CD4-positive, alpha-beta T cell treated with Interleukin-6 for 4 hours (primary cell): ENCODE measurements at places on chromosomes 3 and 15.
A peak's percentile ranks its signal among the peaks of the same experiment; 100 is the strongest.

DNA sequence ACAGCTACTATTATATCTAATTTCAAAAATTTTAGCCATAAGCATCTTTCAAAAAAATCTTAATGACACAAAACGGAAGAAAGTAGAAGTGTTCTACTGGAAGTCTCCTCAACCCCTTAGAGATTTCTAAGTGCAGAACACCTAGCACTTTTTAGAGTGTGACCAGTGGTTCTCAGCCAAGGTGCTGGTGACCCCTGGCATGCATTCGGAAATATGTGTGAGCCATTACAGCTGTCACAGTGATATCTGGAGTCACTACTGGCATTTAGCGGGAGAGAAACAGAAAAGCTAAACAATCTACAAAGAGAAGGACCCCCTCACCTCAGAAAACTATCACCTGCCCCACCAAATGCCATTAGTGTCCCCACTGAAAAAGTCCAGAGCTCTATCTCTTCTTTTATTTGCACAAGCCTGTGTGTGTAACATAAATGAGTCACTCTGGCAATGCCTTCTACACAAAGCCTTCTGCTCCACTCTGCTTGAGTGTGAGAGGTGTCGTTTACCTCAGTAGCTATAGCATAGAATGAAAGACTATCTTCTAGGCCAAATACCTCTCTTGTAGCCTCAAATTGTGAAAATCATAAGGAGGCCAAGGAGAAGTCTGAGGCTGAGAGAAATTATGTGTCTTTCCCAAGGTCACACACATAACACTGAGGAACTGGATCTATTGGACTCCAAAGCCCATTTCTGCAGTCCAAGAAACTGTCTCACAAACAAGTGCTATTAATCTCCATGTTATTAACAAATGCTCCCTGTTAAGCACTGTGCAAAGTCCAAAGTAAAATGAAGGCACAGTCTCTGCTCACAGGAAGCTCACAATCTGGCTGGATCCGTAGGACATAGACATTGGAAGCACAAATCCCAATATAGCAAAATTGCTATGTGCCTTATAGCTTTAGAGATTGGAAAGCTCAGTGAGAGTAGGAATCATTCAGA lies 28.5 kb upstream of the KCNMB2 start:
- no peak for DNase-seq

- no peak for DNase-seq
Observed at GRCh38 chr3:181609030-181609767, 102.5 kb upstream of the SOX2 start.

GRCh38 chr15:60417112-60417511 lies 19.3 kb upstream of the ANXA2 start:
- no peak for DNase-seq

DNA sequence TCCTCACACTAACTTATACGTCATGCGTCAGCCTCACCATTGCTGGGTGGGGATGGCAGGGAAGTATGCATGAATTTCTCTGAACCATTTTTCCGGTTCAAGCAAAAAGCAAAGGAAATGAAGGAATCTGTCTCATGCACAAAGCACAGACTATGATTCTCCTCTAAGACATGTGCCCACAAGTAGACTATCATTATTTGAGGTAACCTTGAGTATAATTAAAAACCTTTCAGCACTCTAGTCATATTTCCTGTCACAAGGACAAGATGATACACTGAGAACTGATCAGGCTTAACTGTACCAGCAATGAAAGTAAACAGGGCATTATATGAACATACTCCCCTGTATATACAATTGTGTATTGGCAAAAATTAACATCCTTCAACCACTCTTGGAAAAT lies 56.7 kb upstream of the TSC22D2 start:
- no peak for DNase-seq

DNA sequence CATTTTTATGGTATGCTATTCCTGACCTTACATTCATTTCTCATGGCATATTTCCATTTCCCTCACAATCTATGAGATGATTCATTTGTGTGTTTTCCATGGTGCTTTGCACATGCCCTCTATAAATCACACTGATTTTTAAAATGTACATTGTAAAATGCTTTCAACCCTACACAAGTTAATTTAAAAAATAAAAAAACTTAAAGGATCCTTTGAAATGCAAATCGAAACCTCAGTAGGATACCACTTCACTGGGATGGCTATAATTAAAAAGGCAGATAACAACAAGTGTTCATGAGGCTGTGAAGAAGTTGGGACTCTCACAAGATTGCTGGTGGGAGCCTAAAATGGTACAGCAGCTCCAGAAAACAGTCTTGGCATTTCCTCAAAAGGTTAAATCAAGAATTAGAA lies 83.5 kb downstream of the FMN1 start:
- no peak for DNase-seq

GRCh38 chr3:60048447-60048848 lies 998.6 kb upstream of the CFAP20DC start:
- peak; percentile 49 for DNase-seq

DNA sequence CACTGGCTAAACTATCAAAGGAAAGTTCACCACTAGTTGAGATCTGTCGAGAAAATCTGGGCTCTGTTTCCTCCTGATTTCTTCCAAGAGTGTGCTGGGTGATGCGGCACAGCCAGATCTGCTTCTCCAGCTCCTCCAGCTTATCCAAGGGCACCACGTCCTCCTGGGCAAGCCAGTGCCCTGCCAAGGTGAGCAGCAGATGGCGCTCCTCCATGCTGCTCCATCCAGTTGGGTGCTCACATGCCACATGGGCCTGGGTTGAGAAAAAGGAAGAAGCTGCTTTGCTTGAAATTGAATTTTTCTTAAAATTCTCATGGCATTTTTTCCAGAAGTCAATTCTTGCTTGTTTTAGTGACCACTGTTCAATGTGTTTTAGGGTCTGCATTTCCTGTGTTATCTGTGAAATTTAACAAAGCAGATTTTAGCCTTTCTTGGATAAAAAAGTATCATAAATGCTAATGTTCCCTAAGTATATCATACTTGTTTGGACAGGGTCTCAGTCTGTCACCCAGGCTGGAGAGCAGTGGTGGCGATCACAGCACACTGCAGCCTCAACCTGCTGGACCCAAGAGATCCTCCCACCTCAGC lies 47.3 kb downstream of the EIF3J start:
- DNase-seq: peak; percentile 69

DNA sequence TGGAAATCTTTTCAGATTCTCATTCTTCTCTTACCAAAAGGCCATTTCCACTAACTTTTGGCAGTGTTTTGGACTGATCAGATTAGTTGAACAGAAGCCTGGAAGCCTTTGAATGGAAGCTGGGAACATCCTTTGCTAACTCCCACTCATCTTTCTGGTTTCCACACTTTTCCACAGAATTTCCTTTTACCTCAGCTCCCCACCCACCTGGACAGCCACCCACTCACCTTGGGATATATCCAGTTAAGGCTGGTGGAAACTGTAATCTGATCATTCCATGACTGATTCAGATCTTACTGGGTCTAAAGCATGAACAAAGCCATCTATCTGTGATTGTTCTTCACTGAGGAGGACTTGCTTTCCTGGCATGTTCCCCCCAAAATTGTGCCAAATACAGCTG lies 119.5 kb downstream of the CCNL1 start:
- DNase-seq: no peak

GRCh38 chr3:176896165-176896564 lies 301.1 kb downstream of the TBL1XR1 start:
- no peak for DNase-seq

DNA sequence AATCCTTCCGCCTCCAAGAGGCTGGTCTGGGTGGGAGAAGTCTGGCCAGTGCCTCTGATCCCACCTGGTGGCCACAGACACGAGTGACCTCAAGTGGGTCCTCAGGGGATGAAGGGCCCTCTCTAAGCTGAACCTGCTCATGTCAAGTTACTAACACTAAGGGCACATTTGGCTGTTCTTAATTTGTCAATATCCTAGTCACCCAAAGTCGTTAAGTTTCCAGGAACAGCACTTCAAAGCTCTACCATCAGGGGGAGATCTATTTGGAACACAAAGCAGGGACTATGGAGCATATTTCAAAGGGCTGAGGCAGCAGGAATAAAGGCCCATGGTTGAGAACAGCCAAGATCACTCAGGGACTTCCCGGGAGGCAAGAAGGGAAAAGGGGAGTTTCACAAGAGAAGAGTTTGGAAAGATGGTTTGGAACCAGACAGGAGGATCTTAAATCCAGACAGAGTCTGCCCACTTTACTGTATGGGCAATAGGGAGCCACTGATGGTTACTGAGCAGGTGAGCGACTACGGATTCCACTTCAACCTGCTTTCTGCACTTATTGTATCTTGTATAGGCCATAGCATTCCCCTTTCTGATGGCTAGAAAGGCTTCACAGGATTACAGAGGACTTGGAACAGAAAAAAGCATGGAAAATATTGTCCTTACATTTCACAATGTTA lies 13.7 kb downstream of the OXTR start:
- no peak for DNase-seq

DNA sequence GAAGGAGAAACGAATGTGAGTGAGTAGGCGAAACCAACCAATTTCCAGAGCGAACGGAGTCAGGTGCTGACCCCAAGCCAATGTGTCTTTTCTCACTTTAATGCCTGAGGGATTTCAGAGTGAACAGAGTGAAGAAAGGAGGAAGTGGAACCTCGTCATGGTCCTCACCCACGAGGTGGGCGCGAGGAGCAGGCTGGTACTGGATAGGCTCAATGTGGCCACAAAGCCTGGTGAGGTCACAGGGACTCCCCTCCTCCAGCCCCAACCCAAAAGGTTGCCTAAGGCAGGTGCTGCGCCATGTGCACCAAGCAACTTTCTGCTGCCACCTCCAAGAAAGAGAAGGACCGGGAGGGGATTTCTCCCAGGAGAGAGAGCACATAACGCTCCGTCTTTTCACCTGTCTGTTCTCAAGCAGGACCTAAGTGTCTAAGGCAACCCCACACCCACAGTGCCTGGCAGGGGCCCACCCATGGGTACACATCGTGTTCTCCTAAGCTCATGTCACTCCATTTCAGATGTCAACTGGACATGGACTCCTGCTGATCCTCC lies 3.8 kb downstream of the NRROS start:
- DNase-seq: peak; percentile 46

GRCh38 chr3:27614592-27614991 lies 107.5 kb downstream of the EOMES start:
- no peak for DNase-seq

DNA sequence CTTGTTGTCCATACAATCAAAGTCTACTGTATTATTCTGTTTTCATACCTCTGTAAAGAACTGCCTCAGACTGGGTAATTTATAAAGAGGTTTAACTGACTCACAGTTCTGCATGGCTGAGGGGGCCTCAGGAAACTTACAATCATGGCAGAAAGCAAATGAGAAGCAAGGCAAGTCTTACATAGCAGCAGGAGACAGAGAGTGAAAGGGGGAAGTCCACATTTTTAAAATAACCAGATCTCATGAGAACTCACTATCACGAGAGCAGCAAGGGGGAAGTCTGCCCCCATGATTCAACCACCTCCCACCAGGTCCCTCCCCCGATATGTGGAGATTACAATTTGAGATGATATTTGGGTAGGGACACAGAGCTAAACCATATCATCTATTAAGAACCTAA lies 724.6 kb upstream of the CBLB start:
- DNase-seq: no peak

- DNase-seq: no peak
Observed at GRCh38 chr15:36964626-36965025, 135.7 kb downstream of the MEIS2 start.
